ENCODE measurements at places on chromosomes 7 and 10.
A peak's percentile ranks its signal among the peaks of the same experiment; 100 is the strongest.

DNA sequence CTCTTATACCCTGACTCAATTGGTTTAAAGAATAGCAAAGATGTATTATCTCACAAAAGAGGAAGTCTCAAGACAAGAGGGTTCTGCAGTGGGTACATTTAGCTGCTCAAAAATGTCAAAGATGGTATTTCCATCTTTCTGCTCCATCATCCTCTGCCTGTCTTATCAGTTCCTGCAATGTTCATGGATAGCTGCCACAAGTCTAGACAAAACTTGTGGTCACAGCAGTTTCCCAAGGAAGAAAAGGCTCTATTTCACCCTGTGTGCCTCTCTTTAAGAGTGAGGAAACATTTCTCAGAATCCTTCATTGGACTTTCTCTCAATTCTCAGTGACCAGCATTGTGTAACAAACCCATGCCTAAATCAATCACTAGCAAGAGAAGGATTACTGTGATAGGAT, 634.2 kb upstream of the AUTS2 start:
- DNase-seq: no peak

DNA sequence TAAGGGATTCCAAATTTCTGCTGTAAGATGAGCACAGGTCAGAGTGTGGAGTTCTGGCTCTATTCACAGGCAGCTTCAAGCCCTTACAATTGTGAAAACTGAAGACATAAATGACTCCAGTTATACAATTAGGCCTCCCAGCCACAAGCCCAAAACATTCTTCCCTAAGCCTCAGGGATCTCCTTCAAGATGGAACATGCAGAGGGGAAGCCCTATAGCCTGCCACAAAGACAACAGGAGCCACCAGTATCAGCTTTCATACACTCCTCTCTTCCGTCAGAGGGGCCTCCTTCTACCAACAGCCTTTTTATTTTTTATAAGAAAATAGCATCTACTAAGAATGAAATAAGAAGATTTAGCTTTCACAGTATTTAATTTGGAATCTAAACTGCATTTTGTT, 46.5 kb downstream of the DLD start:
- no peak for DNase-seq

- peak; percentile 71 for DNase-seq
Measured at GRCh38 chr10:132183046-132183445, 3.7 kb upstream of the DPYSL4 start.

DNA sequence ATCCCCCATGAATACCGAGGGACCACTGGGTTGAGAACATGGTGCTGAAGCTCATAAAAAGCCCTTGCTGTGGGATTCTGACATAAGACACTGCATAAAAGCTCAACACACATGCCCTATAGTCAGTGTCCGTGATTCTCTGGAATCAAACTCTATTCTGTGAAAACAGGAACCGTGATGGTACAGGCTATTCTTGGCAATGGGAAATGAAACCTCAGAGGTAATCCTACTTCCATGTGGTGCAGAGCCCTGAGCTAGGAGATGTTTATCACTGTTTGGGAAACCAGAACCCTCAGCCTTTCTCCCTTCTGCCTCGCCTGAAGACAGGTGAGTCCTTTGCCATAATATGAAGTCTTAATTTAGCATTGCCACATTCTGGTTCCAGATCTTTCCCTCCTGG, 80.8 kb upstream of the PRSS1 start:
- DNase-seq: no peak

GRCh38 chr7:125279961-125280360, 350.3 kb upstream of the POT1 start:
- peak; percentile 8 for DNase-seq

DNA sequence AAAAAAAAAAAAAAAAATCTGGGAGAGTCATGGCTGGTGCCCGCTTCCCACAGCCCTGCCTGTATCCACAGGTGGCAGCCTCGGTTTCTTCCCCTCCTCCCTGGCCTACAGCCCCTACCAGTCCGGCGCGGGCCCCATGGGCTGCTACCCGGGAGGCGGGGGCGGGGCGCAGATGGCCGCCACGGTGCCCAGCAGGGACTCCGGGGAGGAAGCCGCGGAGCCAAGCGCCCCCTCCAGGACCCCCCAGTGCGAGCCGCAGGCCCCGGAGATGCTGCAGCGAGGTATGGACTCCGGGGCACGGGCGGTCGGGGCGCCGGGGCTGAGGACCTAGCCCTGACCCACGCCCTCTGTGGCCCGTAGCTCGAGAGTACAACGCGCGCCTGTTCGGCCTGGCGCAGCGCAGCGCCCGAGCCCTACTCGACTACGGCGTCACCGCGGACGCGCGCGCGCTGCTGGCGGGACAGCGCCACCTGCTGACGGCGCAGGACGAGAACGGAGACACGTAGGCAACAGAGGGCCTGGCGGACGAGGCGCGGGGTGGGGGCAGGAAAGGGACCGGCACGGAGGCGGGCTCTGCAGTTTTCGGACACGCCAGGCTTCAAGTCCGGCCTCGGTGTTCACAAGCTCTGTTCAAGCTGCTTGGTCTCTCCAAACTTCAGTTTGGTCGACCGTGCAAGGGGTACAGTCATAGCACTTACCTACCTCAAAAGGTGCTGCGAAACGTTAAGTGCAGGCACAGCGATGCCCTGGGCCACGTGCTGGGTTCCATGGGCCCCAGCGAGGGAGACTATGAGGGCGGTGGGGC, 3.9 kb downstream of the NFKB2 start:
- DNase-seq: peak; percentile 81

DNA sequence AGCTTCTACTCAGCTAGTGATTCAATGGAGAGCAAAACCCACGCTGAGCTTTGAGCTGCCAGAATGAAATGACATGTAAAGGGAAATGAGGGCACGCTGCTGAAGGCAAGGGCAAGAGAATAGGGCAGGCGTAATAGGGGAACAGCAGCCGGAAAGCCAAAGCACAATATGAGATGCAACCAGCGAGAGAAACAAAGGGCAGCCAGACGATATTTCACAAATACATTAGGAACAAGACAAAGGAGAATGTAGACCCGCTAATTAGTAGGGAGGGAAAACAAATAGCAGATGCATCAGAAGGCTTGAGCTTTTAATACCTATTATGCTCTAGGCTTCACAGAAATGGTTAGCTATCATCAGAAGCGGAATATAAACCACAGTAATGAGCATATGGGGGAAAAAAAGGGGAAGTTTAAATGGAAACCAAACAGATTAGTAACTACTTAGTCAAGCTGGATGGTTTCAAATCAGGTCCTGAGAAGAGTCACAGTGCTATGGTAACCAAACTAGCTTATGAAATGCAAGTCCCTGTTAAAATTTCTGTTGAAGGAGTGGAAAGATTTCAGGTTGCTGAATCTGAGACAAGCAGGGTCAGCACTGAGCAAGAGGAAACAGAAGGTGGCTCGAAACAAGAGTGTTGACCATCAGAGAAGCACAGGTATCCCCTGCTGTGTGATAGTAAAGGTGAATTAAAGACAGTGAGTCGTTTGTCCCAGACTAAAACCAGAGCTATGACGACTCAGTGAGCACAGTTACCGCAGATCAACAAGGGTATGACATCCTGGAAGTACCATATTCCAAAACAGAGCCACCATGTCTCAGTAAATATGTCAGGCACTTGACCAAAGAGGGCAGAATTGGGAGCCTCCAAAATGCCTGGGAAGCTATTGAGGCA, 496.9 kb upstream of the CELF2 start:
- DNase-seq: no peak

DNA sequence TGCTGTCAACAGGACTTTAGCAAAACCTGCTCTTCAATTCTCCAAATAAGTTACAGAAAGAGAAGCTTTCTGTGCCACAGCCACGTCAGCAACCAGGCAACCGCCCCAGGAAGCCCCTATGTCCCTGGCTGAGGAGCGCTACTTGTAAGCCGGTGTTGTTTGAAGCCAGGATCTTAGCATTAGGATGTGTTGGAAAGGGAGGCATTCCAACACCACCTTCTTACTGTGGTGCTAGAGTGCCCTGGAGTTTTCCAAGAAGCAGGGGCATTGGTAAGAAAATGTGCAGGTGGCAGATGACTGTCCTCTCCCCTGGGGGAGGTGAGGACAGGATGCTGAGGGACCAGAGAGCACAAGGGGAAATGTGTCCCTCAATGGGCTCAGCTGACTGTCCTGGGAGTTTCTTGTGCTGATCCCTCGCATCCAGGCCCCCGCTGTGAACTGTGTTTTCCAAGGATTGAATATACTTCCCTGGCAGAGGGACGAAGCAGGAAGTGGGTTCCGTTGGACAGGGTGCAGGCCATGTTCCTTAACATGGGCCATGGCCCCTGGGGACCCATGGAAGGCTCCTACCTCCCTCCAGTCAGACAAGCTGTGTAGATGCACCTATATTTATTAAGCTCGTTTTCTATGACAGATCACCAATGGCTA, 139.6 kb upstream of the GDF10 start:
- no peak for DNase-seq

- no peak for DNase-seq
Measured at GRCh38 chr10:124050021-124051015, 43.1 kb downstream of the CHST15 start.

GRCh38 chr10:95411635-95412034, 120.8 kb upstream of the PDLIM1 start:
- no peak for DNase-seq

DNA sequence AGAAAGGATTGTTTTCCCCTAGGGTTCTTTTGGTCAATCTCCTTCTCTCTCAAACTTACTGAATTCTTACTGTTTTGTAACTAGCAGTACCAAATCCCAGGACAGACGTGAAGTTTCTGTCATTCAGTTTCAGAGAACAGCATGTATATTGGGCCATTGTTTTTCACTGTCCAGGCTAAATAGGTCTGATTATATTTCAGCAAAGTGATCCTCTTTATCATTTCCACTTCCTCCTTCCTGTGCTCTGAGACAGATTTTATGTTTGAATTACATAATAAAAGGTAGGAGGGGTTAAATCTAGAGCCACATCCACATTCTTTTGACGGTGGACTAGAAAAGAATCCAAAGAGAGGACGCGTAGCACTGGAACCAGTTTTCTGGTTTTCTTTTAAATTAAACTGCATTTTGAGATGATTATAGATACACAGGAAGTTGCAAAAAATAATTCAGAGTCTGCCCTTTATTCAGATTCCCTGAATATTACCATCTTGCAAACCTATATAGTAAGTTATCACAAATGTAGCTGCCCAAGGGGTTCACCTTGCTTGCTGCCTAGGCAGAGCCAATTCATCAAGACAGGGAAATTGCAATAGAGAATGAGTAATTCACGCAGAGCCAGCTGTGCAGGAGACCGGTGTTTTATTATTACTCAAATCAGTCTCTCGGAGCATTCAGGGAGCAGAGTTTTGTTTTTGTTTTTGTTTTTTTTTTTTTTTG, 40.1 kb downstream of the AKR1E2 start:
- DNase-seq: no peak

DNA sequence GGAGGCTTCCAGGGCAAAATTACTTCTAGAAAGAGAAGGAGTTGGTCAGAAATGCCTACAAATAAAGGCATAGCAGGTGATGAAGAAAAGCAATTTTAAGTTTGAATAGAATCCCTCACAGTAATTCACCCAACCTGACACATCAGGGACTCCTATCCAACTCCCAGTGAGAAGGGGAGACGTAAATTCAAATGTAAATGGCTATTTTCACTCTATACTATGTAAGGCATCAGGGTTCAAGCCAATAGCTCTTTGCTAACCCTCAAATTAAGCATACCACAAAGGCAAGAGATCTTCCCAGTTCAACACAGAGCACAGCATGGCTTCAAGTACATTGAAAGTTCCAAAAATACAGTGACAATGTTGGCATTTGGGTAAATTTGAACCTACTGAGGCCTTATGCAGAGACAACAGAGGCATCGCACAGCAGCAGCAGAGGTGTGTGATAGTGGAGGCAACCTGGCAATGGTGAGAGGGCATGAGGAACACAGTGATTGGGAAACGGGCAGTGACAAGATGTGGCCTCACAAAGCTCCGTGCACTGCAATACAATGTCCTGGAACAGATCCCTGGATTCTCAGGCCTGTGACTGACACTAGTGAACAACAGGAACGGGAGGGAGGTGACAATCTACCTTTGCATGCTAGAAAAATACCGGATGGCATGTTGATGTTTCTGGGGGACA, 95.7 kb downstream of the VSTM2A start:
- DNase-seq: no peak

- no peak for DNase-seq
Measured at GRCh38 chr10:72727130-72727529, 35.2 kb downstream of the MCU start.

- no peak for DNase-seq
Measured at GRCh38 chr10:70430493-70431445, 10.7 kb downstream of the NODAL start.

DNA sequence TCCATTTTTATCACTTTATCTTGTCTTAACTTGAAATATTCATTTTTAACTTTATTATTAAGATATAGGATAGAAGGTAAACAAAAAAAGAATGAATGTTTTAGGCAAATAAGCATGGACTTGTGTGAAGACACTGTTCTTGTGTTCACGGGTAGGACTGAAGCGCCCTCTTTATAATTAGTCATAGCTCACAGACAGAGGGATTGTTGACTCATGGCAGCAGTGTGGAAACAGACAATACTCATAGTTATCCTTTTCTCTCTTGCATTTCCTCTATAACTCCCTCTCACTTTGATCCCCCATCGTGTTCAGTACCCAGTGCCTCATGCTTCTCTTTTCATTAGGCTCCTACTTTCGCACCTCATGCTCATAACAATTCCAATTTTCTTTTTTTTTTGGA, 731.8 kb downstream of the PHTF2 start:
- DNase-seq: peak; percentile 85

- no peak for DNase-seq
Measured at GRCh38 chr10:85544956-85545355, 821.6 kb downstream of the GRID1 start.

- peak; percentile 50 for DNase-seq
Measured at GRCh38 chr7:151086802-151087244, 548 bp downstream of the AGAP3 start.

- DNase-seq: no peak
Measured at GRCh38 chr7:6096581-6096980, 65.4 kb downstream of the ANKRD61 start.

- DNase-seq: no peak
Measured at GRCh38 chr10:111579473-111579872, 502.6 kb downstream of the ADRA2A start.

GRCh38 chr7:1290026-1290678, 57.5 kb downstream of the UNCX start:
- peak; percentile 46 for DNase-seq

GRCh38 chr10:59713196-59713821, 3.7 kb upstream of the SLC16A9 start:
- no peak for DNase-seq

DNA sequence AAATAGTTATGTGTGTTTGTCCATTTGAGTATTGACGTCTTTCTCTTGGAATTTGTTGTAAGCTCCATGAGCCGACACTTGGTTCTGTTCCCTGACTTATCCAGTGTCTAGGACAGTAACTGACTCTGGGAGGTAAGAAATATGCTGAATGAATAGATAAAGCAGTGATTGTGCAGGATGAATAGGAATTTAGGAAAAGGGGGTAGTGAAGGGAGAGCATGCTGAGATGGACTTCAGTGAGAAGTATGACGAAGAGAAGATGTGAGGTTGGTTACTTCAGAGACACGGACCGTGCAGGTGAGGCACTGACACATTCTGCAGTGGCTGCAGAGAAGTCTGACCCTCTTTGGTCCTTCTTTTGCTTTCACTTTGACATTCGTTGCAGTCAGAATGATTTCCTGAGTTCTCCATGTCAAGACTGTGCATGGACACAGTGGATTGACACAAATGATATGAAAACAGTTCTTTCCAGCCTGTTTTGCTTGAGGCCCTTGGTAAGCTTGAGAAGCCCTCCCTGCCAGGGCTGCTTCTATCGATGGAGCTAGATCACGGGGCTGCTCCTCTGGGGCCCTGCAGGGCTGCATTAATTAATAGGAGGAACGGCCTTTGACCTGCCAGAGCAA, 261.5 kb upstream of the SORCS1 start:
- DNase-seq: no peak

GRCh38 chr7:103379270-103379975, 32.0 kb downstream of the PSMC2 start:
- no peak for DNase-seq

GRCh38 chr7:23864973-23865372, 155.0 kb downstream of the STK31 start:
- no peak for DNase-seq

Data from NCI-H345 (cell line).